ENCODE measurements at places on chromosomes 3 and 15. TPM values are rescaled to one million over a fixed set of nuclear protein-coding genes. Genes with fewer than 3 reads are reported as not detected.

TMCO5A gene
- total RNA-seq, result not detected

DLEC1 gene
- not detected for total RNA-seq

GOLGA6C gene
- total RNA-seq, result not detected

XRN1 gene
- 17.4 TPM for total RNA-seq

MNS1 gene
- 8.4 TPM for total RNA-seq

DGKG gene
- 0.97 TPM for total RNA-seq

RETNLB gene
- not detected for total RNA-seq

ITIH3 gene
- 8.9 TPM for total RNA-seq

TRH gene
- not detected for total RNA-seq

XCR1 gene
- not detected for total RNA-seq
